Chondrocyte (in vitro differentiated cells): ENCODE measurements at places on chromosomes 4 and X. TPM values are rescaled to one million over a fixed set of nuclear protein-coding genes. Genes with fewer than 3 reads are reported as not detected.
A peak's percentile ranks its signal among the peaks of the same experiment; 100 is the strongest.

GRCh38 chr4:39255266-39255665 is 72.9 kb downstream of the WDR19 start:
- no peaks in the 10 kb centered on the region for H3K27me3 ChIP-seq
- H3K4me3 ChIP-seq: no peak overlapping the region
- DNase-seq: no peak
- peaks cover 48% of the 10 kb centered on the region for H3K4me1 ChIP-seq
- peak overlapping the region; percentile 77 for H3K27ac ChIP-seq

- H3K4me1 ChIP-seq: peaks cover 9% of the 10 kb centered on the region
- H3K36me3 ChIP-seq: peaks cover 7% of the 10 kb centered on the region
- no peaks in the 10 kb centered on the region for H3K27me3 ChIP-seq
- DNase-seq: no peak
These were observed 49.0 kb upstream of the TRAM1L1 start for GRCh38 chr4:117134386-117134785.

The PITX2 gene
- 0.64 to 1.0 TPM in 2 of 3 replicates, not detected in the other for total RNA-seq

The CCDC149 gene
- 12.9 to 21.5 TPM (median 21.4 TPM) in 3 replicates for total RNA-seq

- H3K4me3 ChIP-seq: no peak overlapping the region
- DNase-seq: no peak
- H3K4me1 ChIP-seq: peaks cover 6% of the 10 kb centered on the region
- H3K27ac ChIP-seq: no peak overlapping the region
- H3K27me3 ChIP-seq: no peaks in the 10 kb centered on the region
These were observed 37.4 kb downstream of the LHFPL1 start for GRCh38 chrX:112642349-112642748.

The OTC gene
- not detected in 3 replicates for total RNA-seq

- DNase-seq: no peak
- no peaks in the 10 kb centered on the region for H3K27me3 ChIP-seq
- no peak overlapping the region for H3K27ac ChIP-seq
- H3K36me3 ChIP-seq: peaks cover 10% of the 10 kb centered on the region
These were observed 14.0 kb downstream of the SLIT2 start for GRCh38 chr4:20265726-20266125.

- H3K27me3 ChIP-seq: no peaks in the 10 kb centered on the region
- H3K36me3 ChIP-seq: no peaks in the 10 kb centered on the region
- peaks cover 79% of the 10 kb centered on the region for H3K4me1 ChIP-seq
These were observed 21.9 kb downstream of the MSN start for GRCh38 chrX:65689377-65689776.

The USP38 gene
- 17.8 to 21.2 TPM (median 18.9 TPM) in 3 replicates for total RNA-seq

DNA sequence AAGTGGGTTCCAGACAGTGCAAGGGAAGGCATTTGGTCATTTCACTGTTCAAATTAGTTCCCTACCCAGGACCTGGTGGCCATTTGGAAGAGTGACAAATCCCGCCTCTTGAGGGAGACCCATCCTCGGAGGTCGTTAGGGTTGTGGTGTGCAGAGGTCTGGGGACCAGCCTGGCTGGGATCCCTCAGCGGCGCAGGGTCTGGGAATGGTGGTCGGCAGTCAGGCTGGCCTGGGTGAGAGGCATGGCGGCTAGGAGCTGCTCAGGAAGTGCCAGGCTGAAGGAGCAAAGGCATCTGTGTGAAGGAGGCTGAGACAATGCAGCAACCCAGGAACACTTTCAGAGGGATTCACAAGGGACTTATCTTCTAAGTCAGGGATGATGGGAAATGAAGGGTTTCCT is 6.7 kb downstream of the NLGN3 start:
- H3K27me3 ChIP-seq: no peaks in the 10 kb centered on the region
- DNase-seq: no peak
- H3K36me3 ChIP-seq: peaks cover 1% of the 10 kb centered on the region
- H3K4me3 ChIP-seq: no peak overlapping the region
- no peak overlapping the region for H3K27ac ChIP-seq

- no peak for DNase-seq
- H3K27me3 ChIP-seq: no peaks in the 10 kb centered on the region
- no peaks in the 10 kb centered on the region for H3K36me3 ChIP-seq
- no peak overlapping the region for H3K27ac ChIP-seq
These were observed 490.4 kb upstream of the ZFP42 start for GRCh38 chr4:187504974-187505797.

GRCh38 chrX:101595739-101596419 is 21.9 kb downstream of the ARMCX6 start:
- no peaks in the 10 kb centered on the region for H3K36me3 ChIP-seq
- H3K4me3 ChIP-seq: no peak overlapping the region
- no peak for DNase-seq
- H3K27me3 ChIP-seq: no peaks in the 10 kb centered on the region
- H3K4me1 ChIP-seq: no peaks in the 10 kb centered on the region
- no peak overlapping the region for H3K27ac ChIP-seq
